Mammary microvascular endothelial cell (primary cell): ENCODE measurements at places on chromosomes 4 and X. TPM values are rescaled to one million over a fixed set of nuclear protein-coding genes. Genes with fewer than 3 reads are reported as not detected.

Gene CASP3
- total RNA-seq: 50.2 and 63.8 TPM in 2 replicates

Gene XPNPEP2
- total RNA-seq: not detected in 2 replicates

Gene ARL9
- 0.07 and 0.10 TPM in 2 replicates for total RNA-seq

Gene TLR6
- total RNA-seq: 1.3 and 1.4 TPM in 2 replicates

Gene ADGRG2
- total RNA-seq: not detected in 2 replicates

Gene CLCN4
- total RNA-seq: 5.1 and 5.4 TPM in 2 replicates

Gene AREG
- total RNA-seq: 0.74 and 0.87 TPM in 2 replicates

Gene C4orf36
- total RNA-seq: 0.49 and 1.4 TPM in 2 replicates

Gene UGT2B28
- total RNA-seq: not detected in 2 replicates

Gene CT45A3
- not detected in 2 replicates for total RNA-seq

Gene SPRY1
- total RNA-seq: 35.8 and 50.7 TPM in 2 replicates

Gene GPRASP2
- 15.3 and 17.5 TPM in 2 replicates for total RNA-seq

Gene ARAP2
- 0.33 and 1.2 TPM in 2 replicates for total RNA-seq

Gene EDNRA
- 0.07 TPM in 1 of 2 replicates, not detected in the other for total RNA-seq

Gene PCGF3
- total RNA-seq: 39.5 and 41.2 TPM in 2 replicates

Gene PNMA6F
- not detected in 2 replicates for total RNA-seq

Gene CACNA1F
- total RNA-seq: not detected in 2 replicates

Gene TEX11
- not detected in 2 replicates for total RNA-seq

Gene TRIM75
- not detected in 2 replicates for total RNA-seq

Gene RASSF6
- total RNA-seq: not detected in 2 replicates

Gene SLC34A2
- not detected in 2 replicates for total RNA-seq

Gene PPA2
- 69.4 and 78.5 TPM in 2 replicates for total RNA-seq

Gene LRAT
- not detected in 2 replicates for total RNA-seq

Gene CLNK
- not detected in 2 replicates for total RNA-seq

Gene KLHL13
- 1.4 and 1.7 TPM in 2 replicates for total RNA-seq

Gene SLC7A11
- total RNA-seq: 52.2 and 55.5 TPM in 2 replicates

Gene GLRA3
- total RNA-seq: not detected in 2 replicates

Gene PCDH18
- total RNA-seq: 0.13 and 0.15 TPM in 2 replicates

Gene FREM3
- total RNA-seq: 0.20 and 0.25 TPM in 2 replicates

Gene CENPVL1
- not detected in 2 replicates for total RNA-seq

Gene SSX4
- not detected in 2 replicates for total RNA-seq

Gene BST1
- 58.4 and 61.7 TPM in 2 replicates for total RNA-seq

Gene STAP1
- not detected in 2 replicates for total RNA-seq

Gene MAMLD1
- 2.8 and 2.9 TPM in 2 replicates for total RNA-seq

Gene SERPINA7
- not detected in 2 replicates for total RNA-seq

Gene PLXNB3
- 3.5 and 10.6 TPM in 2 replicates for total RNA-seq

Gene GAGE12F
- total RNA-seq: not detected in 2 replicates

Gene SLITRK2
- total RNA-seq: not detected in 2 replicates

Gene SPANXN4
- total RNA-seq: not detected in 2 replicates

Gene DIPK2B
- total RNA-seq: 153 and 154 TPM in 2 replicates

Gene FANCB
- 2.9 and 4.1 TPM in 2 replicates for total RNA-seq

Gene UNC5C
- 0.07 and 0.10 TPM in 2 replicates for total RNA-seq

Gene SPATA18
- total RNA-seq: 6.8 and 11.3 TPM in 2 replicates

Gene GAB3
- 3.5 and 3.6 TPM in 2 replicates for total RNA-seq

Gene ASB12
- total RNA-seq: not detected in 2 replicates

Gene MAPK10
- total RNA-seq: 0.07 TPM in 1 of 2 replicates, not detected in the other

Gene POU4F2
- total RNA-seq: not detected in 2 replicates

Gene ARSJ
- total RNA-seq: 27.6 TPM in 2 replicates
